ENCODE measurements at places on chromosomes 7 and 10. TPM values are rescaled to one million over a fixed set of nuclear protein-coding genes. Genes with fewer than 3 reads are reported as not detected.

Gene ZNF365
- total RNA-seq = 6.4 TPM

GRCh38 chr7:155871211-155871610 lies 58.9 kb upstream of the SHH start:
- no peak for DNase-seq

GRCh38 chr10:71390461-71390835 lies 6.3 kb upstream of the CDH23 start:
- DNase-seq = no peak

DNA sequence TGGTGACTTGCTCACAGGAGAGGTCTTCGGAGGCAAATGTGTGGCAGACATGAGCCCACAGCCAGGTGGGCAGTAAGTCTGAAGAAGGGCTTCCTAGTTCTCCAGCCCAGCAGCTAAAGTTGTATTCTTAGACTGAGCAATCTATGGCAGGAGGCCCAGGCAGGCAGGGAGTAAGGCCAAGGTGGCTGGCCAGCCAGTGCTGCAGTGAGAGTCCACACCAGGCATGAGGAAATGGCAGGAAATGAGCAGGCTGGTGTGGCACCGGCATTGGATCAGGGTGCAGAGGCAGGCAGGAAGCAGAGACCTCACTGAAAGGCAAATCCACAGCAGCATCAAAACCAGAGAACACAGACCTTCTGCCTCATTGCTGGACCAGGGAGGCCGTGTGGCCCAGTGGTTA lies 84.6 kb upstream of the PDE1C start:
- no peak for DNase-seq
